ENCODE measurements at places on chromosomes 11 and 22. TPM values are rescaled to one million over a fixed set of nuclear protein-coding genes. Genes with fewer than 3 reads are reported as not detected.

SYT13 gene
- 62.3 TPM for total RNA-seq

NRIP3 gene
- 16.7 TPM for total RNA-seq

BRSK2 gene
- total RNA-seq = 38.5 TPM

KCNE3 gene
- total RNA-seq = 1.5 TPM

TSPO gene
- 18.4 TPM for total RNA-seq
